ENCODE measurements at places on chromosomes 1 and 21. TPM values are rescaled to one million over a fixed set of nuclear protein-coding genes. Genes with fewer than 3 reads are reported as not detected.

The OR6N1 gene
- total RNA-seq, result not detected

The GBP7 gene
- not detected for total RNA-seq

The LMOD1 gene
- under 0.01 TPM for total RNA-seq

The ITLN2 gene
- total RNA-seq, result not detected

The GBP5 gene
- under 0.01 TPM for total RNA-seq

The E2F2 gene
- 2.6 TPM for total RNA-seq

The RNU5D-1 gene
- total RNA-seq, result not detected

The KRTAP15-1 gene
- total RNA-seq, result not detected

The MYCL gene
- total RNA-seq, result 2.9 TPM

The SELENBP1 gene
- 4.2 TPM for total RNA-seq

The SLC19A2 gene
- total RNA-seq, result 5.6 TPM
